CD4-positive, alpha-beta T cell treated with Interleukin-15 for 4 hours (primary cell): ENCODE measurements at places on chromosomes 3 and 15.

- peak; percentile 9 for DNase-seq
Observed at GRCh38 chr3:14915636-14916222, 31.7 kb upstream of the NR2C2 start.

DNA sequence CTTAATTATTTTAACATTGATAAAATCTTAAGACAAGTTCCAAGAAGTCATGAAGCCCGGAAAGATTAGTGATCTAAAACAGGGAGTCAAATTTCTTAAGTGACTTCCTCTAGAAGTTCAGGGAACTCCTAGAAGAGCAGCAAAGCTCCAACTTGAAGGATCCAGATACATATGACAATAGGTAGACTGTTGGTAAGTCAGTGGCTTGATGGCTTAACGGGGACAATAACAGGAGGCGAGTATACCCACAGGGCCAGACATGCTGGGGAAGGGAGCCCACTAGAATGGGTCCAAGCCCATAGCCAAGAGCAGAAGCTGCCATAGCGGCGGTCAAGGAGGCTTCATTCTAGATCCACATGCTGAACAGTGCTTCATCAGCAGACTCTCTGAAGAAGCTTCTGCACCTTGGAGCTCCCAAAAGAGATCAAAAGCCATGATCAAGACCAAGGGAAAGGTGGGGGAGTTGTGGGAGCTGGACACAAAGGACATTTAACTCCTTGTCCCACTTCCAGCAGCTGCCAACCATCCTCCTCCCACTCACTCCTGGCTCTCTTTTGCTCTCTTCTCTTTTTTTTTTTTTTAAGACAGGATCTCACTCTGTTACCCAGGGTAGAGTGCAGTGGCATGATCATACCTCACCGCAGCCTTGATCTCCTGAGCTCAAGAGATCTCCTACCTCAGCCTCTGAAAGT lies 10.2 kb upstream of the CA12 start:
- no peak for DNase-seq

GRCh38 chr3:159785273-159785708 lies 203.3 kb upstream of the IL12A start:
- DNase-seq, result no peak

GRCh38 chr3:73600293-73600938 lies 24.3 kb downstream of the PDZRN3 start:
- DNase-seq, result no peak

- DNase-seq, result no peak
Observed at GRCh38 chr3:149585401-149585726, 72.5 kb downstream of the WWTR1 start.

GRCh38 chr3:137641879-137642704 lies 122.0 kb upstream of the SOX14 start:
- DNase-seq, result no peak

GRCh38 chr3:136751316-136752171 lies 634 bp downstream of the STAG1 start:
- DNase-seq, result peak; percentile 56

DNA sequence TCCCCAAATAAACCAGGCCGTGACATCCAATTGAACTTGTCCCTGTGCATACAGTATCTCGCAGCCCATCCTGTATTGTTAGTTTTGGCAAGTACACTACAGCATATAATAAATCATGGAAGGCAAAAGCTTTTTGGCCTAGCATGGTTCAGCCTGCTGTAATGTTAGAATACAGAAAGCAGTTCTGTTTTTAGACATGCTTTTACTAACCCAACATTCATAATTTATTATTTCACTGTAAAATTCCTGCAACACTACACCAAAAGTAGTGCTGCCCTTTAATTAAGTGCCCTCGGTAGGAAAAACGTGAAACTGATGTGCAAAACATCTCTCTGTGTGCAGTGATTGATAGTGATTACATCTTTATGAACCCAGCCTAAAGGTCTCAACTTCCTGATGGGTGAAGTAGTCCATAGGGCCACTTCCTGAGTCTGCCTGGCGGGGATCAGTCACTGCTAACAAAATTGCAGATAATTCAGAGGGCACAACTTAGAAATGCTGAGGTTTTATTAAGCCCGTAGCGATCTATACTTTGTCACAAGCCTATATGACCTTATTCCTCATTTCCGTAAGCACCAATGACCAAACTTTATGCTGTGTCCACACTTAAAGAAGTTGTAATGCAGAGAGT lies 227.8 kb downstream of the CDIN1 start:
- DNase-seq, result no peak

DNA sequence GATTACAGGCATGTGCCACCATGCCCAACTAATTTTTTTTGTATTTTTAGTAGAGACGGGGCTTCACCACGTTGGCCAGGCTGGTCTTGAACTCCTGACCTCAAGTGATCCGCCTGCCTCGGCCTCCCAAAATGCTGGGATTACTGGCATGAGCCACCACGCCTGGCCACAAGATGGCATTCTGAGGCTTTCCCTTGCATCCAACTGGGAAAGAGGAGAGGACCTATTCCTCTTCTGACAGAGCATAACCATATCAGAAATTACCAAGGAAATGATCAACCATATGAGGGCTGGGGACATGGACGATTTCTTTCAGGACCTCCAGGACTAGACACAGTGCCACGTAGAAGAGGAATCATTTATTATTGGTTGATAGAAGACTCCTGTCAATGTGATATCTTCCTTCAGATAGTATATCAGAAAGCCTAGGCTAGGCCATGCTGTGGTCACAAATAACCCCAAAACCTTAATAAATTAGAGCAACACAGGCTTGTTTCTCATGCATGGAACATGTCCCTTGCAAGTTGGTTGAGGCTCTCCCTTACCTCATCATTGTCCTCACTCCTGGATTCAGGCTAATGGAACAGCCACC lies 372.3 kb upstream of the IL12A start:
- no peak for DNase-seq

DNA sequence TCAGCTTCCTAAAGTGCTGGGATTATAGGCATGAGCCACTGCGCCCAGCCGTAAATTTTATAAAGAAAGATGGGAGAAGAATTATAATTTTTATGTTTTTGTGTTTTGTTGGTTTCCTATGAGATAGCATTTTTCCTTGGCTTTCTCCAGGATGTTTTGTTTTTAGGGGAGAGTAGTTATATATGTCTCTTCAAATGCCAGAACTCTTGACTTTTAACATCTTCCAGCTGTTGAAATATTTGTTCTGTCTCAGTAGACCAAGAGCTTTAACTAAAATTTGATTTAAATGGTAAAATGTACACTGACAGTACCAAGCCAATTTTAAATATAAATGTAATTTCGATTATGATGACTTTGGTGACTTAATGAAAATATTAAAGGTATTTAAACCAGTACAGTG lies 96.8 kb downstream of the DHX36 start:
- no peak for DNase-seq

GRCh38 chr3:72844436-72844993 lies 3.7 kb downstream of the SHQ1 start:
- DNase-seq, result no peak
